Natural killer cell (primary cell): ENCODE measurements at places on chromosomes 2 and 18.

DNA sequence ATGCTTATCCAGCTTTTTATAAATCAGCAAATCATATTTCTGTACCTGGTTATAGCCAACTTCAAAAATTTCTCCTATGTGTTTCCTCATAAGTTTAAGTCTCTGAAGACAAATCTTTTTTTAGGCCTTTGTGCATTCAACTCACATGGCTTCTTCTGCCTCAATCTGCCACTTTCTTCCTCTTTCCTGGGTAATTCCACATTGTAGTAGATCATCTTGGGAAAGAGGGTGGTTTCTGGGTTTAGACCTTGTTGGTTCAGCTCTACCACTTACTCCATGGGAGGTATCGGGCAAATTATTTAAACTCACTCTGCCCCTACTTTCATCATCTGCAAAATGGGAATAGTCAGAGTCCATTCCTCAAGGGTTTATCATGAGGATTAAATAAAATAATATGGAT lies 707.0 kb upstream of the ZEB2 start:
- no peak for DNase-seq

DNA sequence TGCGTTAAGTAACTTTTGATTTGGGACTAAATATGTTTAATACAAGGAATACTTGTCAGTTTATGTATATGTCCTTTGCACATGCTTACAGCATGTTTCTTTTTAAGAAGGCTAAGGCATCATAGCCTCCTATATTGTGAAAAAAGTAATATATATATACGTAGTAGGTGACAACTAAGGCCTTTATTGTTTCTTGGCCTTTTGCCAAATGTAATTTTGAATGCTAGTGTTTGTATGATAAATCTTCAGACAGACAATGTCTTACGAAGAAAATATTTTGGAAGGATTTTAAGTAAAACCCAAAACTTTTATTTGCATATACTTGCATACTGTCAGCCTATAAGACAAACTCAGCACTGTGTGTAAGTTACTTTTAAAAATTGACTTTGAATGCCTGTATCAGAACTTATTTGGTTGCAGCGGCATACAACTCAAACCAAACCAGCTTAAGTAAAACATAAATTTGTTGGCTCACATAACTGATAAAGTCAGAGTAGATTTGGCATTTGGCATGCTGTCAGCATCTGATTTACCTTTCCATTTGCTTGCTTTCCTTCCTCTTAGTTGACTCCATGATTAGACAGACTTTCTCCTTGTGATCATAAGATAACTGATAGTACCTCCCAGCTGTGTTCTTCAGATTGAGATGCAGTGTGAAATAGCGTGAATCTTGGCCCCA lies 24.4 kb downstream of the UBE2E3 start:
- DNase-seq, result no peak

DNA sequence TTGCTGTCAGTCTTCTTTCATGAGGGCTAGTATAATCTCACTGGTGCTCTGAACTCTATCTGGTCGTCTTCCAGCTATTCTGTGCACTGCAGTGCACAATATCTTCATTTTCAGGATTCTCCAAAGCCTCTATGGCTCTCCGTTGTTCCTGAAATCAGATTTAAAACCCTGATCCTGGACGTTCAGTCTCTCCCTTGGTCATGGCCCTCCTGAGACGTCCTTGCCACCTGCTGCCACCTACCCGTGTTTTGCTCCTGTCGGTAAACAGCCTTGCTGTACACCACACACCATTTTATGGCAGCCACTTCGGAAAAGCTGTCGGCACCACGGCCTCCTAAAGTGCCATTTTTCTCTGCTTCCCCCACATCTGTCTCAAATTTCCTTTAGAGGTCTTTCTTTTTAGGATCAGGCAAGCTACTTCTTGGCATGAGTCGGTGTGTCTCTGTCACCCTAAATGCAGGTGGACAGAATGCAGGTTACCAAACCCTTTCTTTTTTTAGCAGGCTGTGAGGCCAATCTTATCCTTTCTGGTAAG lies 170.0 kb downstream of the HRH4 start:
- DNase-seq, result no peak

DNA sequence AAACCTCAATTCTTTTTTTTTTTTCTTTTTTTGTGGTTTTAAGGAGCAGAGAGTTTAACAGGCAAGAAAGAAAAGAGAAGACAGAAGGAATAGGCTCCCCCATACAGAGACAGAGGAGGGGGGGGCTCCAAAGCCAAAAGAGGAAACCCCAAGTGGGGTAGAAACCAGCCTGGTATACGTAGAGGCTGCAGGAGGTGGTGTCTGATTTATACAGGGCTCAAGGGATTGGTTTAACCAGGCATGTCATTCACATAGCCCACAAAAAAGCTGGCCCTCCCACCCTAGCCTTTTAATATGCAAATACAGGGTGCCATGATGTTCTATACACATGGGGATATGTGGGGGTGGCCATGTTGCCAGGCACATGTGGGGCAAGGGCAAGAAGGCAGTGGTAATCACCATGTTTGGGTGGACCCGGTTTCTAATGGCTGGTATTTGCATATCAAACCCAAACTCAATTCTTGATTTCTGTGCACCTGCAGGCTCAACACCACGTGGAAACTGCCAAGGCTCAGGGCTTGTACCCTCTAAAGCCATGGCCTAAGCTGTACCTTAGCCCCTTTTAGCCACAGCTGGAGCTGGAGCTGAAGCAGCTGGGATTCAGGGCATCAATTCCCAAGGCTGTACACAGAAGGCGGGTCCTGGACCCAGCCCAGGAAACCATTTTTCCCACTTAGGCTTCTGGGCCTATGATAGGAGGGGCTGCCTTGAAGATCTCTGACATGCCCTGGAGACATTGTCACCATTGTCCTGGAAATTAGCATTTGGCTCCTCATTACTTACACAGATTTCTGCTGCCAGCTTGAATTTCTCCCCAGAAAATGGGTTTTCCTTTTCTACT lies 170.3 kb downstream of the MAIP1 start:
- no peak for DNase-seq

DNA sequence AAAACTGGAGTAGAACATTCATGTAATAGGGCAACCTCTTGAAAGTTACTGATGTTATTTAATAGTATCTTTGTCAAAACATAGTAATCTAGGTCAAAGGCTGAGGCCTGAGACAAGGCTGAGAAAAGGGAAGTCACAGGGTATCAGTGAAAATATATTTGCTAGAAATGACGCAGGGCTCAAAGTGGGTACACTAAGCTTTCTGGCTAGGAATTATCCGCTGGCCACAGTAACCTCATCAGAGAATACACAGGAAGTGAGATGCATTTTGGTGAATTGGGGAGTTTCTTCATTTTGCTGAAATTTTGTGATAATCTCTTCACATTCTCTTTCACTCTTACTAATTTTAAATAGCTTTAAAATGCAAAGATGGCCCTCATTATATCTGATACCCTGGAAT lies 206.8 kb downstream of the OTX1 start:
- DNase-seq, result no peak

- no peak for DNase-seq
These were observed 12.6 kb downstream of the MC5R start for GRCh38 chr18:13836559-13836958.

- no peak for DNase-seq
These were observed 17.5 kb upstream of the RANBP2 start for GRCh38 chr2:108701806-108702205.
